ENCODE measurements at places on chromosomes 5 and 9.

DNA sequence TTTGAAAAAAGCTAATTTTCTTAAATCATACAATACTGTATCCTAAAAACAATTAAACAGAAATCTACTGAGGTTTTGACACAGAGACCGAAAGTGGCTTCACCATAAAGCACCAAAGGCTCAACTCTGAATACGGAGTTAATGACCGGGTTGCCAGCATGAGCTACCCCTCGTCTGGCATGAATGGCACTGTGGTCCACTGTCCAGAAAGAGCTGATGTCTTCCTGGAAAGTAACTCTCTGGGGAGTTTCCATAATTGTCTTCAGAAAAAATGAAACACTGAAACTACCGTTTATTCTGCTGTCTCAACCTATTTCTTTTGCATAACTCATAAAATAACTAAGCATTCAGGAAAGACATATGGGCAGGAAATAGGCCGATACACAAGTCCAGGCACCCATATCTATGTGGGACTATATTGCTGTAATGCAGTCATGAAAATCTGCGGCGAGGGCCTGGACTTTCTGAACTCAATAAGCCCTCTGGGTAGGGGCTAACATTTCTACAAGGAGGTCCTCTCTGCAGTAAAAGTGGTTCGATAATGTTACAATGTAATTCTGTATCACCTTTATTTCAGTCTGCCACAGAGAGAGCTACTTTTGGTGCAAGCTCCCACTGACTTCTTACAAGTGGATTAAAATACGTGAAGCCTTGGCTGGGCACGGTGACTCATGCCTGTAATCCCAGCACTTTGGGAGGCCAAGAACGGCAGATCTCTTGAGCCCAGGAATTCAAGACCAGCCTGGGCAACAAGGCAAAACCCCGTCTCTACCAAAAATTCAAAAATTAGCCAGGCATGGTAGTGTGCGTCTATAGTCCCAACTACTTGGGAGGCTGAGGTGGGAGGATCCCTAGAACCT lies 52.4 kb downstream of the ANKH start:
- no peak for DNase-seq

DNA sequence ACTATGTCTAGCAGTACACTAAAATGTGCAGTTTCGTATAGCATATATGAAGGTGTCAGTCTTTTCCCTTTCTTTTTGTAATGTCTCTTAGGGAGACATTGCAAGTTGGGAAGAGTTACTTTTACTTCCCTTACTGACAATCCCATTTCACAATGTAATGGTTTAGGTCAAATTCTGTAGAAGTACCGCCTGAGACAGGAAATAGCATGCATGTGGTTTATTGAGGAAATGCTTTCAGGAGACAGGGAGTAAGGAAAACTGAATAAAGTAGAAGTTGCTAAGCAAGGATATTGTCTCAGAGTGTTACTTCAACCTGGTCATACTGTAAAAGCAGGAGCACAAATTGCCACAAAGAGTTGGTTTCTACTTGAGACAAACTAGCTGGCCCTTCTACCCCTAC lies 32.1 kb upstream of the MSANTD3 start:
- no peak for DNase-seq

GRCh38 chr9:109107402-109108240 lies 12.1 kb downstream of the TMEM245 start:
- no peak for DNase-seq

DNA sequence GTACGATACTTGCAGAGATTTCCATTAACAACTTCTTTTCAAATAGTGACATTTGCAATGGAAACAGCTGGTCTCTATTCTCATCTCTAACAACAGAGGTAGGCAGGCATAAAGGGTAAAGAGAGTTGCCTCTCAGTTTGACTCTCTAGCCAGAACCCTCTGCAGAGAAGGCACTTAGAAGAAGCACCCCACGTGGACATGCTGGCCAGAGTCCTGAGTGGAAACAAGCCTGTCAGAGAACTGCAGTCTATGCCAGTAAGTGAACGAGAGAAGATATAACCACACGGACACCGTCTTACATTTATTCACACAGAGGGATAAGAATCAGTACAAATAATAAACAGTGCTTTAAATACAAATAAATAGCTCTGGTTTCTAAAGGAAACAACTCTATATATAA lies 11.0 kb upstream of the LHX6 start:
- DNase-seq: peak; percentile 22

DNA sequence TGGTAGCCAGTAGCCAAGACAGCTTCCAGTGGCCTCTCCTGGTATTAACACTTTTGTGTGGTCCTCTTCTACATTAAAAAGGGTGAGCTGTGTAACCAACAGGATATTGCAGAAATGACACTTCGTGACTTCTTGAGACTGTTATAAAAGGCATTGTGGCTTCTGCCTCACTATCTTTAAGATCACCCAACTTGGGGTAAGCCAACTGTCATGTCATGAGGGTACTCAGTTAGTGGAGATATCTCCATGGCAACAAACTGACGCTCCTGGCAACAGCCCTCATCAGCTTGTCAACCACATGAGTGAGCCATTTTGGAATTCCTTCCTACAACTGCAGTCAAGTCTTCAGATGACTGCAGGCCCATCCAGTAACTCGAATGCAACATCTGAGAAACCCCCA lies 121.7 kb downstream of the DEPDC1B start:
- DNase-seq: no peak

DNA sequence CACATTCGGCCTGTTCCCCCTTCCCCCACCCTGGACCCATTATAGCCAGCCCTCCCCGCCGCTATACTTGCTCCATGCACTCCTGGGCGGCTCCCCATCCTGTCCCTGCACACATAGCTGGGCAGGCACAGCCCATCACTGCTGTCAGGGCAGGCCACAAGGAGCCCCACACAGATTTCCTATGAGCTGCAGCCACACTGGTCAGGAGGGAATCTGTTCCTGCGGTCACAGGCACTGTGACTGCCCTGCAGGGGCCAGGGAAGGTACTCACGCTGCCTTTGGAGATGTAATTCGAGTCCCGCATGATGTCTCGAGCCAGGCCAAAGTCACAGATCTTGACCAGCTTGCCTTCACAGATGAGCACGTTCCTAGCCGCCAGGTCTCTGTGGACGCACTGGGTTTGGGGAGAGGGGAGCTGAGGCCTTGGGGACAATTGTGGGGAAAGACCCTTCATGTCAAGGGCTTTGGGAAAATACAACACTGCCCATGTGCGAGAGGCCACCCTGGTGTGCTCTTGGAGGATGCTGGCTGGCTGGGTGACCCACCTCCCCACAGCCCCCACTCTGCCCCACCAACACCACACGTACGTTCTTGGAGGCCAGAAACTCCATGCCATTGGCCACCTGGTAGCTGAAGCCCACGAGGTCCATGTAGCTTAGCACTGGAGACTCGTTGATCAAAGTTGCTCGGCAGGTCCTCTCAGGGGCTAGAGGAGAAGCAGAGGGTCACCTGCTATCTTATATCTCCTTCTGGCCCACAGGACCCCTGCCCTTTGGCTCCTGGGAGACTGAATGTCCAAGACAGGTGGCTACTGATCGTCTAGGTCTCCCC lies 34.5 kb upstream of the CSF1R start:
- DNase-seq: no peak

GRCh38 chr9:33175649-33176325 lies 8.7 kb upstream of the B4GALT1 start:
- DNase-seq: no peak

- no peak for DNase-seq
Measured at GRCh38 chr5:125634216-125634835, 788.9 kb upstream of the GRAMD2B start.

DNA sequence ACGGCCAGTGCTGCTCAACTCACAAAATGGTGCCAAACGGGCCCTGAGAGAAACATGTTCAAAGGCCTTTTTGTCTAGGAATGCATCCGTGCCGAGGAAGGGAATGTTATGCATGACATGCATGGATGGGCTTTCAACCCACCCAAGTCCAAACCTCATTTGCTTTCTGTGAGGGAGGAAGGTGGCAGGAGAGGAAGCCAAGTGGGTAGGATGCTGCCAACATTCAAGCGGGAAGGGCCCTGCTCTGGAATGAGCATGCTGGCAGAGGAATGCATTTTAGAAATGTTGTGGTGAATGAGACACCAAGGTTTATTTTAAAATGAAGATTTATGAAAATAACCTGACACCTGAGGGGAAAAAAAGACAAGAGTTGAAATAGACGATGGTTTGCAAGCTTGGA lies 479.1 kb downstream of the CCDC171 start:
- no peak for DNase-seq

DNA sequence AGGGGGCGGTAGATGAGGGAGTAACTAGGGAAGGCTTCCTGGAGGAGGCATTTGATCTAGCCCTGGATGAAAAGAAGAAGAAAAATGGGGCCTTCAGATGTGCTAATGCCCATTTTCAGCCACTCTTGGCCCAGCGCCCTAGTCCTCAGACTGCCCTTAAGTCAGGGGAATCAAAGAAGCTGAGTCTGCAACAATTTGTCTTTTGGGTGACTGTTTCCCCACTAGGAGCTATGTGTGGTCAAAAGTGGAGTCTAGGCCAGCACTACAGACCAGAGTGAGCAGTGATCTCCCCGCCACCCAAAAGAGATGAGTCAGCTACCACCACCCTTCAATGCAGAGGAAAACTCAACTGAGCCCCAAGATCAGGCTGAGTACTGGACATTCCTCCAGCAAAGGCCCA lies 542.1 kb downstream of the BNC2 start:
- no peak for DNase-seq

GRCh38 chr5:59763541-59763940 lies 130.0 kb downstream of the PDE4D start:
- no peak for DNase-seq

- DNase-seq: no peak
Measured at GRCh38 chr5:57102905-57103255, 71.0 kb upstream of the GPBP1 start.

DNA sequence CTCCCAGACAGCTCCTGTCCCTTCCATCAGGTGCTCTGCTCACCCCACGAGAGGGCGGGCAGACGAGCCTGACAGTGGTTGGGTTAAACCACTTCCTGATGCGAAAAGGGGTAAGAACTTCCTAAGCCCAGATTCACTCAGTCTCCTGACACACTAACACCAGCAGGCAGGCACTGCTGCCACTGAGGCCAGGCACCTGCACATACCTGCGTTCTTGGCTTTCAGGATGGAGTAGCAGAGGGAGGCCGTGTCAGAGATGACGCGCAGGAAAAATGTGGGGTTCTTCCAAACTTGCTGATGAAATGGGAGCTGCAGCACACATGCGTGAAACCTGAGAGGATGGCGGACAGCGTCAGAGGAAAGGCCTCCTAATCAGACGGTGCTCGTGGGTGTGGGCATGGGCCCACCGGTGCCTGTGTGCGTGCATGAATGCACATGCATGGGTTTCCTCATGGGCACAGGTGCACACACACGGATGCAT lies 29.9 kb downstream of the SLC6A18 start:
- no peak for DNase-seq

- DNase-seq: no peak
Measured at GRCh38 chr5:35229076-35230037, 930 bp downstream of the PRLR start.

- no peak for DNase-seq
Measured at GRCh38 chr5:14112998-14113652, 30.0 kb upstream of the TRIO start.

GRCh38 chr9:124209774-124210173 lies 48.0 kb upstream of the NEK6 start:
- DNase-seq: no peak

DNA sequence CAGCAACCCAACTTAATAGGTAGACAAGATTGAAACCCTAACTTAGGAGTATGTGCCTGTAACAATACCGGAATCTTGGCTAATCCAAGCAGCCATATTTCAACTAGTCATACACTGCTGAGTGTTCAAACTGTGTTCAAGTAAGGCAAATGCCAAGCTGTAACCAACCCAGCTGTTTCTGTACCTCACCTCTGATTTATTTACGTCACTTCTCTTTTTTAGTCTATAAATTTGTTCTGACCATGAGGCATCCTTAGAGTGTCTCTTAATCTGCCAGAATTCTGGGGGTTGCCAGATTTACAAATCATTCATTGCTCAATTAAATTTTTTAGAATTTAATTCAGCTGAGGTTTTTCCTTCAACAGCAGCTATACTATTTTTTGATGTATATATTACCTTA lies 723.2 kb downstream of the CDH18 start:
- DNase-seq: no peak

GRCh38 chr5:147303976-147304375 lies 69.2 kb downstream of the STK32A start:
- no peak for DNase-seq

GRCh38 chr5:36536616-36537005 lies 69.8 kb upstream of the SLC1A3 start:
- no peak for DNase-seq

- DNase-seq: no peak
Measured at GRCh38 chr9:82206490-82206889, 217.9 kb downstream of the SPATA31D1 start.

DNA sequence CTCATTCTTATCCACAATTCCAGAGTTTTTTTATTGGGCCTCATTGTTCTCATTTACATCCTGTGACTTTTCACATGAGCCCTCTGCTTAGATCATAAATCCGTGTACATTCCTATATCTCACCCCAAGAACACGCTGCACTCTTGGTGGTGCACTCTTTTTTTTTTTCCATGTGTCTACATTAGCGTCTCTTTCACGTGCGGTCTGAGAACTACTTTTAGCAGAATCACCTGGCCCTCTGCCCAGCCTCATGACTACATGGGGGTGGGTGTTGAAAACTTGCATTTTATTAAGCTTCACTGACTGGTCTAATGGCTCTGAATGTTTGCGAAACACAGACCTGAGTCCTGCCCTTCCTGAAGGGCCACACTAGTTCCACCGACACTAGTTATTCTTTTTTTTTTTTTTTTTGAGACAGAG lies 18.6 kb downstream of the C9orf57 start:
- DNase-seq: no peak

DNA sequence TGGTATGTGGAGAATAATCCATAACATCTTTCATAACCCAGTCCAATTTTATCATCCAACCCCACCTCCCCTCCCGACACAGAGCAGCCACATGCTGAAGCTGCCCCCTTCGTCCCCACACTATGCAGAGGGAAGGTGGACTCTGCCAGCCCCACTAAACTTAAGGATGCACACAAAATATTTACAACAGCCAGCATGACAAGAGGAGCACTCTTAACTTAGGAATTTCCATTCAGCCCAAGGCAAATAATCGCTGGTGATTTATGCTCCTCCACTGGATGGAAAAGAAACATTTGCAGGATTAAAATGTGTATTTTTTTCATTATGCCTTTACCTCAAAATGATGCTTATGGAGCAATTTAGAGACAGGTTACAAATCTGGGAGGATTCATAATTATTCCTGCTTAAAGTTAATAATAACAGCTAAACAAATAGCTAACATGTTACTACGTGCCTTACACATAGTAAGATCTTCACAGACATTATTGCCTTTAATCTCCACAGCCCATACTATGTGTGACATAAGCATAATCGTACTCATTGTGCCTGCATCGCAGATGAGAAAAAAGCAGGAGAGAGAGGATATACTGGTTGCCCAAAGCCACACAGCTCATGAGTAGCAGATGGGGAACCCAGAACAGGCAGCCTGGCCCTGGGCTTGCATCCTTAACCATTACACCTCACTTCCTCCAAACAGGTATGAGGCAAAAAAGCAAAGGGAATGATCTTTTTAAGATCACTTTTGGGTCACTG lies 92.6 kb downstream of the GLIS3 start:
- DNase-seq: no peak

- DNase-seq: no peak
Measured at GRCh38 chr5:29769474-29769873, 1424.0 kb upstream of the CDH6 start.

Data from head of caudate nucleus (tissue), 42 donors.